ENCODE measurements at places on chromosomes 7 and 10. TPM values are rescaled to one million over a fixed set of nuclear protein-coding genes. Genes with fewer than 3 reads are reported as not detected.

GOLGA7B gene
- total RNA-seq: 2.0 TPM

CPA4 gene
- total RNA-seq: 98.8 TPM

NME8 gene
- not detected for total RNA-seq

PTF1A gene
- not detected for total RNA-seq

PTN gene
- total RNA-seq: 19.5 TPM

GPR85 gene
- total RNA-seq: 1.4 TPM

MYL7 gene
- total RNA-seq: not detected

SMO gene
- 20.4 TPM for total RNA-seq

HGF gene
- total RNA-seq: not detected

MAGI2 gene
- 0.06 TPM for total RNA-seq
